ENCODE measurements at places on chromosomes 6 and 20.

GRCh38 chr6:90003069-90003795, 109.0 kb downstream of the GJA10 start:
- no peak for DNase-seq

- no peak for DNase-seq
These were observed 59.2 kb upstream of the CDKAL1 start for GRCh38 chr6:20474874-20475542.

GRCh38 chr6:558089-558488, 98.8 kb downstream of the HUS1B start:
- no peak for DNase-seq

DNA sequence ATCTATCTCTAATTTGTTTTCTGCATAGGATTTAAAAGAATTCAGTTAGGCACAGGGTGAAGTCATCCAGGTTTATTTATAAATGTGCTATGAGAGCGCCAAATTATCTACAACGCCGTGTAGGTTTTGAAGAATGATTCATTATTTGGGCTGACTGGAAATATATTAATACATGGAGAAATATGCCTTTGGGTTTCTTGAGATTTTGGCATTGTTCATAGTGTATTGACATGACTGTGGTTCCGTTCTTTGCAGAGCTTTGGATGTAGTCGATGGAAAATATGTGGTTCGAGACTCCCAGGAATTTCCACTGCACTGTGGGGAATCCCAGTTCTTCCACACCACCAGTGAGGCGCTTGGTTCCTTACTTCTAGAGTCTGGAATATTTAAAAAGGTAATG, 90.9 kb downstream of the CRYBG1 start:
- DNase-seq: no peak
